Stimulated activated CD4-positive, alpha-beta T cell treated with anti-CD3 and anti-CD28 coated beads, Interleukin-1b, Interleukin-23, amount 100 ng/mL, for 24 hours (primary cell): ENCODE measurements at places on chromosomes 16 and 17.

GRCh38 chr17:80850817-80851216 lies 140.8 kb upstream of the CHMP6 start:
- no peak for DNase-seq

GRCh38 chr17:81002409-81003361 lies 11.0 kb downstream of the CHMP6 start:
- no peak for DNase-seq

- DNase-seq = no peak
Observed at GRCh38 chr17:67324330-67324729, 42.0 kb downstream of the PSMD12 start.

DNA sequence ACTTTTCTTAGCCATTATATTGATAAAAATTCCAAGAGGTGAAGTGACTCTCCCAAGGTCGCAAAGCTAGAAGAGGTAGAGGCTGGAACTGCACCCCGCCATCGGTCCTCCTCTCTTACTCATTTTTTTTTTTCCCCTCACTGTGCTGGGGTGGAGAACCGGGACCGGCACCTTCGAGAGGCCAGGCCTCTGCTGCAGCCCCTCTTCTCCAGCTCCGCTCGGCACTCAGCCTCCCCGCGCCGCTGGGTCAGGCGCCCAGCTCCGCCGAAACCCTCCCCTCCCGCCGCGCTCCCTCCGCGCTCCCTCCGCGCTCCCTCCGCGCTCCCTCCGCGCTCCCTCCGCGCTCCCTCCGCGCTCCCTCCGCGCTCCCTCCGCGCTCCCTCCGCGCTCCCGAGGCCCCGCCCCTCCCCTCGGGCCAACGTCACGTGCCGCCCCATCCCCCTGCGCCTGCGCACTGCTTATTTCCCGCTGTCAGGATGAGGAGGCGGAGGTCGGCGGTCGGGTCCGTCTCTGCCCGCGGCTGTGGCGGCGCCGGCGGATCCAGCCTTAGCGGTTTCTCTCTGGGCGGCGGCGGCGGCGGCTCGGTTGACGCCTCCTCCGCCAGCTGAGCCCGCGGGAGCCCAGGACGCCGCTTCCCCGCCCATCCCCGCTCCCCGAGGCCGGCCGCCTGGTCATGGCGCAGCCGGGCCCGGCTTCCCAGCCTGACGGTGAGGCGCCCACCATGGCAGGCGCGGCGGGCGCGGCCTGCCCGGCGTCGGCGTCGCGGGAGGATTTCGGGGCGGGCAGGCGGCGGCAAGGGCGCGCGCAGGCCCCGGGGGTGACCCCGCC lies at the start of gene RABEP1:
RABEP1 (plus strand) TSS at position 471 of the 828 bp plus-strand sequence; CDS start at position 674, 203 bp downstream.
- peak; percentile 90 for DNase-seq

DNA sequence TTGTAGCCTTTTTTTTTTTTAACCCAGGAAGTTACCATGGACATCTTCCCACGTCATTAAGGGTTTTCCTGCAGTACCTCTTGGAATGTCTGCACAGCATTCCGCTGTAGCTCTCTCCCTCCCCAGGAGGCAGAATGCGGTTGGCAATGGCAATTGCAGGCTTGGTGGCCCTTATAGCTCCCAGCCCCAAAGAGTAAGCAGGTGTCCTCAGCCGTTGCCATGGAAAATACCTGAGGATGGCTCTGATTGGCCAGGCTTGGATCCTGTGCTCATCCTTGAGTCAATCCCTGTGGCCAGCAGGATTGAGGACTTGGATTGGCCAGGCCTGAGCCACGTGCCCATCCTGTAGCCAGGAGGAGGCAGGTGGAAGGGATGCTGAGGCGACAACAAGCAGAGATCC lies 15.5 kb upstream of the TIMP2 start:
- no peak for DNase-seq

- no peak for DNase-seq
Observed at GRCh38 chr17:21194226-21194625, 19.7 kb downstream of the TMEM11 start.
